Activated T-helper 2 cell treated with anti-CD3 and anti-CD28 coated beads, Interferon-gamma antibody, Interleukin-2, Interleukin-4, amounts not matched to agents 10 μg/mL and 5 μg/mL and 100 μg/mL, durations not matched to agents 14 hours and 24 hours and 36 hours (primary cell): ENCODE measurements at places on chromosomes 5 and 9. TPM values are rescaled to one million over a fixed set of nuclear protein-coding genes. Genes with fewer than 3 reads are reported as not detected.

- DNase-seq, result no peak
- peaks cover 2% of the 10 kb centered on the region for H3K27me3 ChIP-seq
- H3K27ac ChIP-seq, result no peak overlapping the region
- no peak overlapping the region for H3K4me3 ChIP-seq
- peaks cover 3% of the 10 kb centered on the region for H3K36me3 ChIP-seq
Observed at GRCh38 chr9:27482709-27483108, 41.4 kb upstream of the IFNK start.

DNA sequence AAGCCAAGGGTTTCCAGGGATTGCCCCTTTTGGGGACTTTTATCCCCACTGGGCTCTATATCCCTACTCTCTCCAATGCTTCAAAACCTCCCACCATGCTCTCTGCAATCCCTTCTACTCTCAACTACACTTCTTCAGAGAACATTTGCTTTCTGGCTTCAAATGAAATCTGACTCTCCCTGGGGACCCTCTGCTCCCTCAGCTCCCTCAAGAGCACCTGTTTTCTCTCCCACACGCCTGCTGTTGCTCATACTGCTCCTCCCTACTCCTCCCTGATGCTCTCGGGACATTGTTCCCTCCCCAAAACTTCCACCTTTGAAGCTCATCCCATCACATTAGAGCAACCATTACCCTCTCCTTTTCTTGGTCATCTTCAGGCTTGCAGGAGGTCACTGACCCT lies 344.9 kb downstream of the CDK5RAP2 start:
- no peaks in the 10 kb centered on the region for H3K4me1 ChIP-seq
- H3K27me3 ChIP-seq, result no peaks in the 10 kb centered on the region
- no peaks in the 10 kb centered on the region for H3K36me3 ChIP-seq
- H3K4me3 ChIP-seq, result no peak overlapping the region
- H3K27ac ChIP-seq, result no peak overlapping the region
- no peak for DNase-seq

GRCh38 chr5:139571966-139572365 lies 10.8 kb downstream of the UBE2D2 start:
- H3K4me1 ChIP-seq, result peaks cover 49% of the 10 kb centered on the region
- no peaks in the 10 kb centered on the region for H3K27me3 ChIP-seq
- peak overlapping the region; percentile 3 for H3K27ac ChIP-seq
- no peak for DNase-seq
- no peak overlapping the region for H3K4me3 ChIP-seq
- peaks cover 48% of the 10 kb centered on the region for H3K36me3 ChIP-seq

GRCh38 chr9:127572961-127573721 lies 38.9 kb upstream of the STXBP1 start:
- H3K27me3 ChIP-seq, result no peaks in the 10 kb centered on the region
- DNase-seq, result no peak
- peaks cover 50% of the 10 kb centered on the region for H3K4me1 ChIP-seq
- H3K4me3 ChIP-seq, result no peak overlapping the region
- peak overlapping the region; percentile 85 for H3K27ac ChIP-seq
- no peaks in the 10 kb centered on the region for H3K36me3 ChIP-seq

Gene HK3
- total RNA-seq, result 0.25 and 0.52 TPM in 2 replicates
